ENCODE measurements at places on chromosomes 16 and 17. TPM values are rescaled to one million over a fixed set of nuclear protein-coding genes. Genes with fewer than 3 reads are reported as not detected.

DNA sequence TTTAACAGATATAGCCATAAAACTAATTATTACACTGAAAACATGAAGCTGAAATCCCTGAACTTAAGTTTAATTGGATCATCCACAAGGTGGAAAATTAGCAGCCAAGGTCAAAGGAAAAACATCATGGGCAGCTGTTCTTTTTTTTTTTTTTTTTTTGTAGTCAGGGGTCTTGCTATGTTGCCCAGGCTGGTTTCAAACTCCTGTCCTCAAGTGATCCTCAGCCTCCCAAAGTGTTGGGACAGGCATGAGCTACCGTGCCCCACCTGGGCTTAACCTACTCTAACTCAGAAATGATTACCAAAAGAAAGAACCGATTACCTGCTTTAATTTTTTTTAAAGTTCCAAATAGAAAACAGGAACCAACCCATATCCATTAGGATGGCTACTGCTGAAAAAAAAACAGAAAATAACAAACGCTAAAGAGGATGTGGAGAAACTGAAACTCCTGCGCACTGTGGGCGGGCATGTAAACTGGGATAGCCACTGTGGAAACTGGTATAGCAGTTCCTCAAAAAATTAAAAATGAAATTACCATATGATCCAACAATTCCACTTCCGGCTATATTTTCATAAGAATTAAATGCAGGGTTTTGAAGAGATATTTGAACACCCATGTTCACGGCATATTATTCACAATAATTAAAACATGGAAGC is 8.6 kb downstream of the CMC2 start:
- DNase-seq = no peak

SLC38A8 gene
- total RNA-seq = not detected

GRCh38 chr17:1532836-1533602 is 16.6 kb upstream of the INPP5K start:
- no peak for DNase-seq

GRCh38 chr16:23754594-23755483 is at the start of gene CHP2:
Gene CHP2, plus strand, starts transcription at chr16:23755026. Its CDS starts 24 bp downstream, at chr16:23755050.
- peak; percentile 24 for DNase-seq

- no peak for DNase-seq
Observed at GRCh38 chr17:81915331-81915730, 2.6 kb downstream of the SIRT7 start.

DNA sequence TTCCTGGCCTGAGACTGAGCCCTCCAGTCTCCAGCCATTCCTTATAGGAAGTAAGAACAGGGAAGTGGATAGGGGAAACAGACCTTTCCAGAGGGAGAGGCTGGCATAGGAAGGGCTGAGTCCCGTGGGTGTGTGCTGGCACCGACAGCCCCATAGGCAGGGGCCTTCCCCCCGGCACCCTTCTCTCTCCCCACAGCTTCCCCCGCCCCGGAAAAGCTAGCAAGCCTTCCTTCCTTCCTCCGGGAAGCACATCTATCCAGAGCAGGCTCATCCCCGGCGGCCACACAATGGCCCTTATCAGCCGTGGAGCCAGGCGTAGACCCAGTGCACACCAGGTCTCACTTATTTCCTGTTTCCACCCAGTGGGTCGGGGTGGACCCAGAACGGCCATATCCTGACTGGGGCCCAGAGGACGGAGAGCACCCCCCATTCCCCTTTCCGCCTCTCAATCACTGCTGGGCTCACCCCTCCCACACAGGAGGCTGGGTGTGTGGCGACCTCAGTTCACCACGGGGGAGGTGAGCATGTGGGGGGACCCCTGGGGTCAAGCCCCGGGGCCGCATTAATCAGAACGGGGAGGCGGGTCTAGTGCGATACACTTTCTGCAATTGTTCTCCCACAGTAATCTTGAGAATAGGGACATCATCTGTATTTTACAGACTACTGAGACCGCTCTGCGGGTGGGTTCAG is 950 bp upstream of the MYO1C start:
- no peak for DNase-seq

- DNase-seq = no peak
Observed at GRCh38 chr17:64327201-64327930, 63.3 kb downstream of the PECAM1 start.

DNA sequence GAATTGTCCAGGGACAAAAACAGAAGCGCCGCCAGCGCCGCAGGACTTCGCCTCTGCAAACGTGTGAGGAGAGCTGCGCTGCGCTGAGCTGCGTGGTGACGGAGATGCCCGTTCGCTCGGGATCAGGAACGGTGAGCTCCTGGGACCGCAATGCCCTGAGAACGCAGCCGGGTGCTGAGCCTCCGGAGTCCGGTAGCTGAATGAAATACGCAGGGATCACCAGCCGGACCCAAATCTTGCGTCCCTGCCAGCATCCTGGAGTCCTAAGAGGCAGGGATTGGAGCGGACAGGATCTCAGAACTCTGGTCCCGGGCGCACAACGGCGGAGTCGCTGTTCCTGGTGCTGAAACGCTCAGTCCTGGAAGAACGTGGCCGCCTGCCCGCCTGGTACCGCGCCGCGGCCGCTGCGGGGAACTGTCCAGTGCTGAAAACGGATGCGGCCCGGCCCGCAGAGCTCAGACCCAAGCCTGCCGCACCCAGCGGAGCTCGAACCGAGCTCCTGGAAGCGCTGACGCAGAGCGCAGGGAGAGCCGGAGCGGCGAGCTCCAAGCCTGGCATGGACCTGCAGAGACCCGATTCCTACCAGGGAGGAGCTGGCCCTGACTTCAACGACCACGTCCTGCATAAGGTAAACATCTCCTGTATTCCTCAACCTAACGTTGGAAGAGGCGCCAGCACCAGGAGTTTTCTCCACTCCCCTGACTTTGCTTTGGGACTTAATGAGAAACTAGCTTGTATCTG is 41.5 kb downstream of the CD300LF start:
- peak; percentile 15 for DNase-seq

- no peak for DNase-seq
Observed at GRCh38 chr17:27776882-27777624, 23.3 kb downstream of the NOS2 start.

GRCh38 chr16:2455081-2455845 is 4.6 kb upstream of the TEDC2 start:
- no peak for DNase-seq

DNA sequence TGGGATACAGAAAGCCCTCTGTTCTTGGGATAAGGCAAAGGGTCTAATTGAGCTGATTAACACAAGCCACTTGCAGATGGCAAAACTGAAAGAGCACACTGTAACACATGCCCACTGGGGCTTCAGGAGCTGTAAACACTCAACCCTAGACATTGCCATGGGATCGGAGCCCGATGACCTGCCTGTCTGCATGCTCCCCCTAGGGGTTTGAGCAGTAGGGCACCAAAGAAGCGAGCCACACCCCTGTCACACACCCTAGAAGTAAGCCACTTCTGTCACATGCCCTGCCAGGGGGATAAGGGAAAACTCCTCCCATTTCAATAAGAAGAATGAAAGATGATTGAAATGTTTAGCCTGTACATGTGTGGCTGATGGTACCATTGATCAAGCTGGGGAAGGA is 81.3 kb upstream of the IRX6 start:
- no peak for DNase-seq

DNA sequence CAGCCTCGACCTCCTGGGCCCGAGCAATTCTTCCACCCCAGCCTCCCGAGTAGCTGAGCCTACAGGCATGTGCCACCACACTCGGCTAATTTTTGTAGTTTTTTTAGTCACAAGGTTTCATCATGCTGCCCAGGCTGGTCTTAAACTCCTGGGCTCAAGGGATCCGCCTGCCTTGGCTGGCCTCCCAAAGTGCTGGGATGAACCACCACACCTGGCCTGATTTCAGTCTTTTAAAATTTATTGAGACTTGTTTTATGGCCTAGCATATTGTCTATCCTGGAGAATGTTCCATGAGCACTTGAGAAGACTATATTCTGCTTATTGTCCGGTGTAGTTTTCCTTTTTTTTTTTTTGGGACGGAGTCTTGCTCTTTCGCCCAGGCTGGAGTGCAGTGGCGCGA is 18.5 kb downstream of the DNAI2 start:
- no peak for DNase-seq

C16orf92 gene
- total RNA-seq = not detected

- peak; percentile 20 for DNase-seq
Observed at GRCh38 chr17:41403404-41404023, 6.1 kb upstream of the KRT31 start.

SOST gene
- not detected for total RNA-seq

SLC9A5 gene
- 2.4 TPM for total RNA-seq

DNA sequence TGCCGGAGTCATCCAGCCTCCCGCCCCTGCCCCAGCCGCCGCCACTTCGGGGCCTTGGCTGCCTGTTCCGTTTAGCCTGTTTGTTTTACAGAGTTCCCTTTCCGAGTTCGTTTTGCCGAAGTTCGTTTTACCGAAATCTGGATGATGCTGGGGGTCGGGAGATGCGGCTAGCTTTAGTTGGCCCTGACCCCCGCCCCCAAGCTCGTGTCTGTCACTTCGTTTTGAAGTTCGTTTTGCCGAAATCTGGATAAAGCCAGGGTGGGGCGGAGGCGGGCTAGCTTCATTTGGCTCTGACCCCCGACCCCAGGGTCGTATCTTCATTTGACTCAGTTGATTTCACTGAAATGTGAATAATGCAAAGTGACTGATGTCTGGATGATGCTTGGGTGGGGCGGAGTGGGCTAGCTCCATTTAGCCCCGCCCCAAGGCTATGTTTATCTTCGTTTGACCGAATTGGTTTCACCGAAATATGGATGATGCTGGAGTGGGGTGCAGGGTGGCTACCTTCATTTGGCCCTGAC is 591 bp downstream of the PSMD7 start:
- DNase-seq = peak; percentile 43

DNA sequence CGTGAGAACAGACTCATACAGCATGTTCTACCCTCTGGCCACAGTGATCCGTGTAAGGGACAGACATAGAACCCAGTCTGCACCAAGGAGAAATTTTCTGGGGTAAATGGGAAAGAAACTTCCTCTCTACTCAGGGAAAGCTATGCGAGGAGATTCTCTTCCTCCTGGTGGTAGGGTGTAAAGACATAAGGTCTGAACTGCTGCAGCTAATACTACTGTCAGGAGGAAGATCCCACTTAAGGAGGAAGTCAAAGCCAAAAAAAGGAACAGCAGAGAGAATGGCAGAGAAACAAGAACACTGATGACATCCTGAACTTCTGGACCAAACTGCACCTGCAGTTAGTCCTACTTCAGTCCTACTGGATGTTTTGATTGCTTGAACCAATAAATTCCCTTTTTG is 7.1 kb upstream of the TM4SF5 start:
- DNase-seq = no peak

LRRC37A2 gene
- total RNA-seq = 38.9 TPM

BAHCC1 gene
- total RNA-seq = 0.27 TPM

CIITA gene
- total RNA-seq = 16.3 TPM

GRCh38 chr17:79607940-79608623 is 2.8 kb downstream of the RBFOX3 start:
- peak; percentile 27 for DNase-seq

TBC1D28 gene
- total RNA-seq = not detected

DNA sequence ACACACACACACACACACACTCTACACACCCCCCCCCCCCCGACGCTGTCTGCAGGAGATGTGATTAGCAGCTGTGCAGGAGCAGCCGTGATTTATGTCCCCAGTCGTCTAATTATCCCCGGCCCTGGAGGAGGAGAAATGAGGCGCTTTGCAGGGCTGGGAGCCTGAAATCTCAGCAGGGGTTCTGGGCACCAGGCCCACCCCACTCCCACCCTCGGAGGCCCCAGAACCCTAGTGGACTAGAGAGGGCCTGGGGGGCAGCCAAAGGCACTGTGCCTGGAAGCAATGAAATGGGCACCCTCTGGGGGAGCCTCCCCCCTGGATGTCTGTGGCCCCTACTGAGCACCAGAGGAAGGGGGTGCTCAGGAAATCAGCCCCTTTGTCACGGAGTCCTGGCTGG is 134.2 kb upstream of the CIBAR2 start:
- DNase-seq = no peak

- DNase-seq = no peak
Observed at GRCh38 chr17:721540-721937, 6.9 kb upstream of the VPS53 start.

GRCh38 chr17:28334666-28335200 is 539 bp downstream of the IFT20 start:
- DNase-seq = peak; percentile 14

EXOC3L1 gene
- 0.31 TPM for total RNA-seq

Measured in Calu3 (cell line).